ENCODE measurements at places on chromosomes 4 and X. TPM values are rescaled to one million over a fixed set of nuclear protein-coding genes. Genes with fewer than 3 reads are reported as not detected.

SYTL5 gene
- 1.7 TPM for total RNA-seq

CITED1 gene
- 1.9 TPM for total RNA-seq

TMEM31 gene
- total RNA-seq = not detected

CLCN5 gene
- total RNA-seq = 8.7 TPM

ELK1 gene
- 16.6 TPM for total RNA-seq

RTL9 gene
- 0.22 TPM for total RNA-seq

CFI gene
- not detected for total RNA-seq

GRCh38 chrX:130024127-130024526, 41.7 kb downstream of the BCORL1 start:
- peak; percentile 69 for DNase-seq

- no peak for DNase-seq
These were observed 2.4 kb upstream of the L1CAM start for GRCh38 chrX:153888344-153888743.

GRCh38 chr4:152258391-152258790, 277.5 kb downstream of the FBXW7 start:
- DNase-seq = no peak

DNA sequence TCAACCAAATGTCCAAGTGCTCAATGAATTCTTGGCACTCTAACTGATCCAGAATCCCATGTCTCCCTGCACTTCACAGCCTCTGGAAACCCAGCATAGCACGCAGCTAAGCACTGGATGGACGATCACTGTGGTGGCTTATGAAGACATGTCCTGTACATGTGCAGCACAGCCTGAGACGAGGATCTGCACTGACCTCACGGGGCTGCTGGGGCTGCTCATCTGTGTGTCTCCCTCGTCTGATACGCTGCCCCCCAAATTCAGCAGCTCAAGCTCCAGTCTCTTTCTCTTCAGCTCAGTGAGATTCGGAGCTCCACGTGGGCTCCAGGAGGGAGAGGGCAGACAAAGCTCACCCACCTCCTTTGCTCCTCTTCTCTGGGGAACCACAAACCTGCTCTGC, 126.9 kb downstream of the CPZ start:
- no peak for DNase-seq

- peak; percentile 20 for DNase-seq
These were observed 761.5 kb upstream of the GRIA3 start for GRCh38 chrX:122422547-122422946.

- DNase-seq = no peak
These were observed 891 bp downstream of the CISD2 start for GRCh38 chr4:102869569-102870197.

GRCh38 chr4:184475498-184475897, 1.1 kb upstream of the IRF2 start:
- no peak for DNase-seq

DNA sequence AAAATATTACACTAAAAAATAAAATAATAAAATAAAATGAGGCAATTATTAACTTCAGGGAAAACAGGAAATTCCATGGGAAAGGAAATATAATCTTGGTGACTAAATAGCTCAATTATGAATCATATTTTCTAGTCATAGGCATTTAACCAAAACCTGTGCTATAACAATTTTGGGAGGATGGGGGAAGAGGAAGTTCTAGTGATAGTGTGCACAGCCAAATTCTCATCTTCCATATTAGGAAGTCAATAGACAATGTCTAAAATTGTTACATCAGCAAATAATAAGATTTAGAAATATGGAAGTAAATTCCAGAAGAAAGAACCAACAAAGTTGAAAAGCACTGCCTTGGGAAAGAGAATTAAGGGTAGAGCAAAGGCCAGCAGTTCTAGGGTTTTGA, 2.8 kb downstream of the AWAT2 start:
- DNase-seq = no peak

GRCh38 chr4:1202526-1203011, 30.2 kb upstream of the SPON2 start:
- DNase-seq = no peak

GRCh38 chrX:132365490-132365889, 123.3 kb downstream of the MBNL3 start:
- DNase-seq = no peak

GRCh38 chr4:89469930-89470375, 162.4 kb upstream of the GPRIN3 start:
- DNase-seq = no peak

DNA sequence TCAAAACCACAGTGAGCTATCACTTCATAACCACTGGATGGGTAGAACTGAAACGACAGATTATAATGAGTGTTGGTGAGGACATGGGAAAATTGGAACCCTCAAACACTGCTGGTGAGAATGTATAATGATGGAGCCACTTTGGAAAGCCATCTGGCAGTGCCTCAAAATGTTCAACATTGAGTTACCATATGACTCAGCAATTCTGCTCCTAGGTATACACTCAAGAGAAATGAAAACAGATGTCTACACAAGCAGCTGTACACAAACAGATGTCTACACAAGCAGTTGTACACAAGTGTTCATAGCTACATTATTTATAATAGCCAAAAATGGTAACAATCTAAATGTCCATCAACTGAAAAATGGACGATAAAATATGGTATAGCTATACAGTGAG, 143.9 kb downstream of the PDGFRA start:
- no peak for DNase-seq

- DNase-seq = no peak
These were observed 186.7 kb downstream of the ENOX2 start for GRCh38 chrX:130716346-130716745.

DNA sequence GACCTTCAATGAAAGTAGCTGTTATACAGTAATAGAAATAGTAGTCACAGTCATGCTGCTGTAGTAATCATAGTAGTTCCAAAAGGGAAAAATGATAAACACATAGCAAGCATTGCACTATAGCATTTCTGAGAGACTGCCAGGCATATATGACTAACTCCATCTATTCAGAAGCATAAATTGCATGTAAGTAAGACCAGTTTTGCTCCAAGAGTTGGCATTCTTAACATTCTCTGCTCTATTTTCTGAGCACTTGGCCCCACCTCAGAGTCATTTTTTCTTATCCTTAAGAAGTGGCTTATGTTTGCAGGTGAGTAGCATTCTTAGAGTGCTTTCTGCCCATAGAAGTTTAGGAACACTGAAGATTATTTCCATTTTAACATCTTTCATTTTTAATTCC, 490.3 kb upstream of the TECRL start:
- no peak for DNase-seq

All from neural progenitor cell (in vitro differentiated cells).